ENCODE measurements at places on chromosomes 11 and 22.
A peak's percentile ranks its signal among the peaks of the same experiment; 100 is the strongest.

- no peak for DNase-seq
These were observed 725.1 kb upstream of the CHORDC1 start for GRCh38 chr11:90947930-90948329.

DNA sequence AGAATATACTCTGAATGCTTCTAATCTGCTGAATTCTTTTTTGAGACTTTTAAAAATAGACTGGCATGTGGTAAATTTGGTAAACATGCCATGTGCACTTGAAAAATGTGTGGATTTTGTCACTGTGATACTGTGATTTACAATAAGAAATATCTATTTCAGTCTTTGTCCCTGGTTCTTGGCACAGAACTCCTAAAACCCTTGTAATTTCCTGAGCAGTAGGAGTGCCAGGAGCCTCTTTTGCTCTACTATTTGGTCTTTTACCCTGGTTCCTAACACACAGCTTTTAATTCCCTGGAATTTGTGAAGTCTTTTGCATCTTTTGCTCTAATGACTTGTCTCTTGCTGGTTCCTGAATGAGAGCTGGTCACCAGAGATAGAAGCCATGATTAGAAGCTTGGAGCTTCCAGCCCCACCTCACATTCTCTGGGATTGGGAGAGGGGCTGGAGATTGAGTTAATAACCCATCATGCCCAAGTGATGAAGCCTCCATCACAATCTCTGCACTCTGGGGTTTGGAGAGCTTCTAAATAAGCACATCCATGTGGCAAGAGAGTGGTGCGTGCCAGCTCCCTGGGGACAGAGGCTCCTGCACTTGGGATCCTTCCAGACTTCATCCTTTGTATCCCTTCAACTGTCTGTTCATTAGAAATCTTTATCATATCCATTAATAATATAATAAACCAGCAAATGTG, 27.2 kb upstream of the SYT13 start:
- DNase-seq, result no peak

DNA sequence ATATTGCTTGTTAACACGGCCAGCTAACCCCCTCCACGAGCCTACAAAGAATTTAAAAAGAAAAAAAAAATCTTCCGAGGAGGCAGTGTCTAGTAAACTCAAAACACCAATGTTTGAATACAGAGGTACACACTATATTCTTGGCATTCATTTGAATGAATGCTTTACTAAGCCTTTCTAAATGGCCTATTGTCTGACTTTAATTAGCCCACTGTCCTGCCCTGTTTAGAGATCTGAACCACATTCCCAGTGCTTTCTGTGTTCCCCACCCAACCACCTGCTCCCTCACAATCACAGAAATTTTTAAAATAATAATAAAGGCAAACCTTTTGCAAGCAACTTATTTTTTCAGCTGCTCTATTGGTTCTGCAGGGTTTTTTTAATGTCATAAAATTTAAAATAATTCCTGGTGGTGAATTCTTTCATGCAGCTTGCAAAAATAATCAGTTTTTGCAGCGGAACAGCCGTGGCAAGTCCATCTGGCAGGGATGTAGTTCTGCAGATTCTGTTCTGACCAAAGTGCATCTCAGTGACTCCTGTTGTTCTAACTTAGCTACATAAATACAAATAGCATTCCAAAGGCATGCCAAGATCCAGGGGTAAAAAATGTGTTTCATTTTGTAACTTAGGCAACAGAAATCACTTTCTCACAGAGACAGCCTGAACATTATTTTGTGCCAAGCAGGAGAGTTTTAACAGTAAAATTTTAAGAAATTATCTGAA, 23.8 kb downstream of the POU2AF2 start:
- DNase-seq, result no peak

DNA sequence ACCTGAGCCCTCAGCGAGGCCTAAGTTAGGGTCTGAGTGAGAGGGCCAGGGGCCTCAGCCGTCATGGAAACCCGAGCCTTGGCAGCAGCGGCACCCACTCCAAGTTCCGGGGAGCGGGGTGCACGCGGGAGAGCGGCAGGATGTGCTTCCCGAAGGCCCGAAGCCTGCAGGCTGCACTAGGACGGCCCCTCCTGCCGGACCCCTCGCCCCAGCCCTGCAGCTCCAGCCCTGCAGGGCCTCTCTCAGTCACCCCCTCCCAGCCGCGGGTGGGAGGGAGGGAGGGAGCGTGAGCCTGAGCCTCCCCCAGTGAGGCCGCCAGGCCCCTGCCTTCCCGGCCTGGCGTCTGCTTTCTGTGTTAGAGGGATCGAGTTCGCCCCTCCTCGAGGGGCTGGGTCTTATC, 22.6 kb downstream of the MRPL23 start:
- DNase-seq, result no peak

DNA sequence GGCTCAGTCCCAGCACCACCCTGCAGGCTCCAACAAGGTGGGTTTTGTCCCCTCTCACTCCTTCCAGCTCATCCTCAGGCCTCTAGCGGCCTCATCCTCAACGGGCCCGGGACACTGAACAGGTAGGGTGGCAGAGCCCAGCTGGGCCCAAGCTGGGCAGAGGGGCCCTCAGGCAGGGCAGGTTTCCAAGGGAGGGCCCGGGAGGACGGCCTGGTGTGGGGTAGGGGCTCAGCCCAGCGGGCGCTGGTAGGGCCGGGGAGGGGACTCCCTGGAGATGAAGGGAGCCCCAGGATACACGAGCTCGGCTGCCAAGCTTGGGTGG, 2.5 kb upstream of the IFITM10 start:
- no peak for DNase-seq

GRCh38 chr11:96188243-96189006, 154.6 kb downstream of the MAML2 start:
- DNase-seq, result peak; percentile 30

DNA sequence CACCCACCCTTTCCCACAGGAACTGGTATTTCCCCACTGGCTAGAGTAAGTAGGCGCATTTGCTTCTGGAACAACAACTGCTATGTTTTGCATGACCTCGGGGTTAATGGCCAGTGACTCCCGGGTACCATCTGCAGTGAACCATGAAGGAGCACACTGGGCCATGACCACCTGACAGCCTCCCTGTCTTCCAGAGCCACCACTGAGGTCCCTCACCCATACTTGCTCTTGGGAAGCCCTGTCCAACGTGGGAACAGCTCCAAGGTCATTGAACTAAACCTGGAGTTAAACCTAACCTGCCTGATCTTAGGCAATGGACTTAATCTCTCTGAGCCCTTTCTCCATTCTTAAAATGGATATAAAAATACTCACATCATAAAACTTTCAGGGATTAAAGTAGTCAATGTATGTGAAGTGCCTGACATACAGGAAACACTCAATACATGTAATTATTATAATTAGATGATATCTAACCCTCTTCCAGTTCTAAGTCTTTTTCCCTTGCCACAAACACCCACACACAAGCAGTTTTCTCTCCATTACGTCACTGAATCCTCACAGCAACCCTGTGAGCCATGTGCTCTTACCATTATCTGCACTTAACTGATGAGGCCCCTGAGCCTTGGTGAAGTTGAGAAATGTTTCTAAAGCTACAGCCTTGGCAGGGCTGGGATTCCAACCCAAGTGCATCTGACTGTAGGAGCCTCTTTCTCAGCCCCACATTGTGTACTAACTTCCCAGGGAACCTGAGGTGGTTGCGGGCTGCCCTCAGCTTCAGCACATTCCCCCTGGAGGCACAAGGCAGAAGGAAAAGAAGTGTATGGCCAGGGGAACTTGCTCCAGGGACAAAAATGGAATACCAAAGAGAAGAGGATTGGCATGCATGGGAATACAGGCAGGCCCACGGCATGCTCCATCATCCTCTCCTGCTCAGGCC, 74.5 kb upstream of the NCAM1 start:
- no peak for DNase-seq

GRCh38 chr11:101759771-101760450, 154.9 kb upstream of the CEP126 start:
- no peak for DNase-seq

- DNase-seq, result no peak
These were observed 86.0 kb downstream of the GRIK4 start for GRCh38 chr11:120597250-120598215.

- no peak for DNase-seq
These were observed 161.0 kb upstream of the B3GAT1 start for GRCh38 chr11:134572741-134573675.

- DNase-seq, result no peak
These were observed 115.7 kb downstream of the ENTHD1 start for GRCh38 chr22:39777716-39778454.

GRCh38 chr11:45150301-45150700, 3.9 kb downstream of the PRDM11 start:
- no peak for DNase-seq

GRCh38 chr22:43837666-43838065, 24.6 kb downstream of the SULT4A1 start:
- no peak for DNase-seq

GRCh38 chr11:22671751-22672150, 5.3 kb downstream of the GAS2 start:
- no peak for DNase-seq

All from activated CD8-positive, alpha-beta memory T cell treated with anti-CD3 and anti-CD28 coated beads, Interleukin-2, amount 50 U/mL, for 4 hours (primary cell).